ENCODE measurements at places on chromosomes 13 and 19.

DNA sequence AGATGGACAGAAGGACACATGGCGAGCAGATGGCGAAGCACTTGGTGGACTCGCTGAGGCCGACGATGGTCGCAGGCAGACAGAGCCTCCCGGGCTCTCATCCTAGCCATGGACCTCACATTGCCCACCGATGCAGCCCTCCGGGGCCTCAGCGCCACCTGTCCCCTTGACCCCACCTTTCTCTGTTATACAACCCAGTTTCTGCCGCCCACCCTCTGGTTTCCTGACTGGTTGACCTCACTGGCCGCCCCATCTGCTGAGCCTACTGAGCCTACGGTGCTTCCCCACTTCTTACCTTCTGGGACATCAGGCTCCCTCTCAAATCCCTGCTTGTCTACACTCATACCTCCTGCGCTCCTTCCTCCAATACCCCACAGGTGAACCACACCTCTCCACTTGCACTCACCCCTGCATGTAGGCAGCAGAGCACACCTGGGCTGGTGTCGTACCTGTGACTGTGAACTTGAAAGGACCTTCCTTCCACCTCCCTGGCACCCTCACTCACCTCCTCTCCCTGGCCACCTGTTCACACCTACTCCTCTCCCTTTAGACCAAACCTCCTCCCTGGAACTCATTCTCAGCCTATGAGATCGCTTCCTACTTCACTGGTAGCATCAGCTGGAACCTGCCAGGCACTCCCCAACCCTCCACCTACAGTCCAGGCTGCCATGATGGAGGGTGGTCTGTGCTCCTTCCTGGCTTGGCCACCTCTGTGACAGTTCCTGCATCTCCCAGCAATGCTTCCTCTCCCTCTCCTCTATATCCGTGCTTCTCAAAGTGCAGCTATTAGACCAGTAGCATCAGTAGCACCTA lies 36.1 kb downstream of the HPN start:
- DNase-seq, result no peak

DNA sequence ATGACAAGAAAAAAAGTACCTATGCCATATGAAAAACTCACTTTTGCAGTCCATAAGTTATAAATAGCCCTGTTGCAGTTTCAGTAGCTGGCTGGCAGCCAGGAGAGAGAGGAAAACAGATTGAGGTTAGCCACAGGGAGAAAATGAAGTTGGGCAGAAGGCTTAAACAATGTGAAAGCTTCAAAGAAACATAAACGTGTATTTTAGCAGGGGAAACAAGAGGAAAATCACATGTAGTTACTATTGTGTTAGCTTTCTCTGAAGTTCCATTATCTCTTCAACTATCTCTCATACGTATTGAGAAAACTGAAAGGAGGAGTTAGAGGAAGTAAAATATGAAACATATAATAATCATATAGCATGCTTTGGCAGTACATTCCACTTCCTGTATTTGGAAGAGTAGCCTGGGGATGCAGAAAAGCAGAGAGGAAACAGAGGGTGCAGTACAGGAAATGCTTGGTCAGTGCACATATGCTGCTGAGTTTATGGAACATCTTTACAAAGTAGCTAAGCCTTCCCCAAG lies 1551.1 kb downstream of the EFNB2 start:
- DNase-seq, result no peak

- DNase-seq, result peak; percentile 67
Observed at GRCh38 chr19:9934132-9934950, 2.0 kb downstream of the OLFM2 start.

DNA sequence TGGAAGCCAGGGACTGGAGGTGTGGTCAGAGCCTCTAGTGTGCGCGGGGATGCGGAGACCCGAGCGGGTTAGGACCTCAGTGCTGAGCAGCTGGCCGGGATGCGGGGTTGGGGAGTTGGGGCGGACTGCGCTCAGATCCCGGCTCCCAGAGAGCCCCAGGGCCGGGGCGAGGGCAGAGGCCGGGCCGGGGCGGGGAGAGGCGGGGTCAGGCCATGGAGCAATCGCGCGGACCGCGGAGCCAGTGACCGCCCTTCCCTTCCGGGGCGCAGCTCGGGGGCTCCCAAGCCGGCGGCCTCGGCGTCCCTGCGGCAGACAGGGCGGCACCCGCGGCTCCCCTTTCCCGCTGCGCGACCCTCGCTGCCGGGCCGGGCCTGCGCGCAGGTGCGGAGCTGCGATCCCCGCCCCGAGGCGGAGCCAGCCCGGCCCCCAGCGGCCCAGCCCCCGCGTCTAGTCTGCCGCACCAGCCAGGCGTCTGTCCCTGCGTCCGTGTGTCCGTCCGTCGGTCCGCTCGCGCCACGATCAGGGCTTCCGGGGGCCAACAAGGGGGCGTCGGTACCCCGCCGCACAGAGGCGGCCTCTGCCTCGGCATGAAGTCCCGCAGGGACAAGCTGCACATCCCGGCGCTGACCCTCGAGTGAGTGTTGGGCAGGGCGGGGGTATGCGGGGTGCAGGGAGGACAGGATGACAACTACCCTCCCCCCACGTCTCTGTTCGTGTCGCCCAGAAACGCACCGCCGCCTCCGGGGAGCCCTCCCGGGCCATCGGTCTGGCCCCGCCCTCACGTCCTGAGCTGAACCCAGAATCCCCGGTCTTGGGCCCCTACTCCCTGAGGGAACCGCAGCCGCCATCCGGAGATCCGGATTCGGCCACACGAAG lies 12.4 kb downstream of the MAST3 start:
- no peak for DNase-seq

- no peak for DNase-seq
Observed at GRCh38 chr19:40867701-40868100, 14.3 kb downstream of the CYP2A7 start.

DNA sequence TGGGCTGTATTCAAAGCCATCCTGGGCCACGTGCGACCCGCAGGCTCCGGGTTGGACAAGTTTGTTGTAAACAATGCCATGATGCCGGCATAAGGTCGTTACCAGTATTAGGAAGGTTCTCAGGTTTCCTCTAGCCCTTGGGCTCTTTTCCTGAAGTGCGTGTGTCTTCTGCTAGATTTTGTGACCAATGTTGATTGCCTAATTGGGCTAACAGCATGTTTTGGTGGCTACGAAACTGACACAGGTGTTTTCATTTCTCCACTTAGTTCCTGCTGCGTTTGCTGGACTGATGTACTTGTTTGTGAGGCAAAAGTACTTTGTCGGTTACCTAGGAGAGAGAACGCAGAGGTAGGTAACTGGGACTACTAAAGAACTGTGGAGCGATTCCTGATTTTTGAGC lies 20.3 kb downstream of the ALOX5AP start:
- DNase-seq, result no peak

DNA sequence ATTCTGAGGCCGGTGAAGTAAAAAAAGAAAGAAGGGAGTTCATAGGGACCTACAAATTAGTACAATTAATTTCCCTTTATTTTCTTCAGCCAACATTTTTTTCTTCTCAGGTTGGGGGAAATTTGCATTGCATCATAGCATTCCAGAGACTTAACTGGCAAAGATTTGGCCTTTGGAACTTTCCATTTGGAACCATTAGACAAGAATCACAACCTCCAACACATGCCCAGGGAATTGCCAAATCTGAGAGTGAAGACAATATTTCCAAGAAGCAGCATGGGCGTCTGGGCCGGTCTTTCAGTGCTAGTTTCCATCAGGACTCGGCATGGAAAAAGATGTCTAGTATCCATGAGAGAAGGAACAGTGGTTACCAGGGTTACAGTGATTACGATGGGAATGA lies 6.4 kb upstream of the ERCC5 start:
- no peak for DNase-seq

DNA sequence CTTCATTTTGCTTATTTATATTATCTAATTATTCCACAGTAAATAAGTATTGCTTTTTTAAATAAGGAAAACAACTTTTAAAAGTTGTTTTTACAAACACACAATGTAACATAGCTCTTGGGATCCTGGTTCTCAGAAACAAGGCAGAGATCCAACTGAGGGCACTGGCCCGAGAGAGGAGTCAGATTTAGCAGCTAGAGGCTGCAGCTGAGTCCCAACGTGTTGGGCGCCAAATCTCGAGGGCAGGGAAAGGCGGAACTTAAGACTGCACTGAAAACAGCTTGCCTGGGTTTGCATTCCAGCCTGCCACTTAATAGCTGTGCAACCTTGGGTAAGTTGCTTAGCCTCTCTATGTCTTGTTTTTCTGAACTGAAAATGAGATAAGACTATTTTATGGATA lies 16.4 kb upstream of the WASF3 start:
- no peak for DNase-seq

- DNase-seq, result no peak
Observed at GRCh38 chr19:311813-312261, 20.6 kb upstream of the PLPP2 start.

GRCh38 chr13:97043302-97043701 lies 49.0 kb upstream of the OXGR1 start:
- DNase-seq, result no peak

GRCh38 chr13:21736926-21737325 lies 66.1 kb downstream of the FGF9 start:
- DNase-seq, result no peak

DNA sequence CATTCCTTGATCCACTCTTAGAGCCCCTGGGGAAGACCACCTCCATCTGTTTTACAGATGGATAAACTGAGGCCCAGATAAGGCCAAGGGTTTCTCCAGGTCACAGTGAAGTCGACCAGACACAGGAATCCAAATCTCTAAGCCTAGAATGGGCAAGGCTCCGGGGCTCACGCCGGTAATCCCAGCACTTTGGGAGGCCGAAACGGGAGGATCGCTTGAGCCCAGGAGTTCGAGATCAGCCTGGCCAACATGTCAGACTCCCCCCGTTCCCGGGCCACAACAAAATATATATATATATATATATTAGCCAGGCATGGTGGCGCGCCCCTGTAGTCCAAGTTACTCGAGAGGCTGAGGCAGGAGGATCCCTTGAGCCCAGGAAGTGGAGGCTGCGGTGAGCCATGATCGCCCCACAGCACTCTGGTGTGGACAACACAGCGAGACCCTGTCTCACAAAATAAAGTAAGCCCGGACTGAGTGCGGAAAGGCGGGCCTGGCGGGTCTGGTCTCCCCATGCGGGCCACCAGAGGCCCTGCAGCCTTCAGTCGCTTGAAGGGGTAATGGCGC lies 615 bp upstream of the RPL13A start:
- no peak for DNase-seq

DNA sequence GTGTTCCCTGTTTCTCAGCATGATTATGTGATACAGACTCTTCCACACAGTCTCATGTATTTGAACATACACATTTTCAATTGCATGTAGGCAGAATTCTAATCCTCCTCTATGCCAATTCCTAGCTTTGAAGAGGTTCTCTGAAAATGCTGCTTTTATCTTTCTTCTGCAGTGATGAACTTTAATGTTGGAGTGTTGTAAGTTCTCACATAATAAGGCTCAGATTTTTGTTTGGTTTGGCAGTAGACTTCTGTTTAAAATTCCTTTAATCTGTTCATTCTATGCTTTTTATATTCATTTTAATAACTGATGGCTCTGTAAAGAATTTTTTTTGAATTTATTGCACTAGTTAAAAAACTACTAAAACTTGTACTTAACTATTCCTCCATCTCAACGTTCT lies 225.8 kb downstream of the GGACT start:
- no peak for DNase-seq

GRCh38 chr13:23440821-23441618 lies 7.5 kb upstream of the SACS start:
- no peak for DNase-seq

DNA sequence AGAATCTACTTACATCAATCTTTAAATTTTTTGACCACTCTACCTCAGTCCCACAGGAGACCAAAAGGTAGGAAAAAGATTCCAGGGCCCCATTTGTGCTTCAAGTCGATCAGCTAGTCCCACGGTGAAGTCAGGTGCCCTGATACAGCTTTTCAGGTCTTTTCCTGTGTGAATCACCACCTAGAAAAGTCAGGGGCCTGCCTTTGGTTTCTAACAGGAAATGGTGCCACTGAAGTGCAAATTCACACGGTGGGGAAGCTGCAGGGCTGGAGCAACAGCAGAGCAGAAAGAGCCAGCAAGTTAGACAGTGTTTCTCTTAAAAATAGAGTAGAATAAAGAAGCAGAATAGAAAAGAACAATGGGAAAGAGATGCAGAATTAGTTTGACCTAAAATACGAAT lies 107.5 kb downstream of the KLF12 start:
- DNase-seq, result peak; percentile 47
